ENCODE measurements at places on chromosomes 2 and 18.

DNA sequence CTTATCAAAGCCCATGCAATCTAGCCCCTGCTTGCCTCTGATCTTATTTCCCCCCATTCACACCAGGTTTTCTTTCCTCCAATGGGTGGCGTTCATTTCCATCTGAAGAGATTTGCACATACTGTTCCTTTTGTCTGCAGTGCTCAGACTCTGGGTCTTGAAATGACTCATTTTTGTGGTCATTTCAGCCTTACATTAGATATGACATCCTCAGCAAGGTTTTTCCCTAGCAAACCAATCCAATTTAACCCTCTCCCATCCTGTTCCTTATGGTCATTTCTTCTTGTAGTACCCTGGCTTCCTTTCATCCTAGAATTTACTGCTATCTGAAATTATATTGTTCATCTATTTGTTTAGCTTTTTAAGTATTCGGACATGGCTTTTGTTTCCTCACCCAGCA lies 42.5 kb upstream of the SCN1A start:
- no peak for DNase-seq

GRCh38 chr18:63025251-63026090 lies 294.1 kb downstream of the BCL2 start:
- DNase-seq, result no peak

DNA sequence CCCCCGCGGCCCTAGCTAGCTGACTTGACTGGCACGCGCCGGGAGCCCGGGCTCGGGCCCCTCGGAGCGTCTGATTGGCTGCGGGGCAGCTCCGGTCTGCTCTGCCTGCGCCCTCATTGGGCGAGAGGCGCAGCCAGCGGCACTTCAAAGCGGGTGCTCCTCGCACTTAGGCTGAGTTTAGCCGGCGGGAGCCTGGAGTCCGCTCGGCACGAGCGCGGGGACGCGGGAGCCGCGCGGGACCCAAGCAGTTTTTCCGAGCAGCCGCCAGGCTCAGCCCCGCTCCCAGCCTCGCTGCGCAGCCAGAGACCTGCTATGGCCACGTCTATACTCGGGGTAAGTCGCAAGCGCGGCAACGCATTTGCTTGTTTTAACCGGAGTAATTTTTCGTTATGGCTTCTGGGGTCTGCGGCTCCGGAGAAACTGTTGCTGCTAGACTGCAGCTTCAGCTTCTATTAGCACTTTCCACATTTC lies at the start of gene SP9:
Gene SP9, plus strand, starts transcription at position 174 of the 471 bp plus-strand sequence. Its CDS starts 139 bp downstream, at position 313.
- no peak for DNase-seq

GRCh38 chr2:240974771-240975572 lies 23.4 kb upstream of the SNED1 start:
- DNase-seq, result no peak

- DNase-seq, result no peak
Measured at GRCh38 chr18:75215663-75216062, 5.1 kb downstream of the TSHZ1 start.

GRCh38 chr2:64295326-64296139 lies 151.3 kb upstream of the PELI1 start:
- no peak for DNase-seq

GRCh38 chr2:233789554-233789953 lies 11.4 kb downstream of the MROH2A start:
- no peak for DNase-seq

Data from stimulated activated CD8-positive, alpha-beta memory T cell treated with anti-CD3 and anti-CD28 coated beads, Interleukin-12 subunit alpha, Interleukin-12 subunit beta, amount 100 ng/mL, for 4 hours (primary cell).